ENCODE measurements at places on chromosomes 3 and 15.

DNA sequence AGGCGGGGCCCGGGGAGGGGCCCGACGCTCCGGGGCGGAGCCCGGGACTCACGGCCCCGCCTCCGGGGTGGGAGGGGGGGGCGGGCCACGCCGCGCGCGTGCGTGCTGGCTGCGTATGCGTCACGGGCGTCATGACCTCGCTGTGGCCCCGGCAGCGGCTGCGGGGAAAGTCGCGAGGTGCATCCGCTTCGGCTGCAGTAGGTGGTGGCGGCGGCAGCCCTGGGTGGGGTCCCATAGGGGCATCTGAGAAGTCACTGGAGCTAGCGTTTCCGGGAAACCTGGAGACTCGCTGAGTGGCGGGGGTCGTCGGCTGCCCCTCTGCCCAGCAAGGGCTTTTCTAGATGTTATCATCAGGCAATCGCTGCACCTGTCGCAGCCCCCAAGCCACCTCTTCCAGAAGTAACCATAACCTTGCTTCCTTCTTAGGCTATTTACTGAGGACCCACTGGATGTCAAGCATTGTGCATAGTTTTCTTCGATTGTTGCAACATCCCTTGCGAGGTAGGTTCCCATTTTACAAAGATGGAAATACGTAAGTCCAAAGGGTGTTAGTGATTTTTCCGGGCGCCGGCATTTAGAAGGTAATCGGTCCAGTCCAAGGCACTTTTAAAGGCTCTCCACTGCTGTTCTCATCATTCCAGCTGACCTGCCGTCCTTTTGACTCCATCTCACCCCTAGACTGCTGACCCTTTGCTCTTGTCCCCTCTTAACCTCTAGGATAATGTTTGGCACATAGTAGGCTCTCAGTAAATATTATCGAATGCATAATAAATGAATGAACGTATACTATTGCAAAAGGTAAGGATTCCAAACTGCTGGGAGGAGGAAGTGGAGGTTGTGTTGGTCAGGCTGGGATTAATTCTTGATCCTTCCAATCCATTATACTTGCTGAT is at the start of gene GDPGP1:
Gene GDPGP1 (plus strand): TSS at position 114 of the 893 bp plus-strand sequence. CDS start 6,700 bp downstream, outside the sequence.
- peak within 1 kb of the TSS; percentile 77 for H3K4me3 ChIP-seq
- peaks cover 45% of the 10 kb centered on the region for H3K4me1 ChIP-seq
- no peak for DNase-seq
- no peaks in the 10 kb centered on the region for H3K27me3 ChIP-seq
- peak within 1 kb of the TSS; percentile 96 for H3K27ac ChIP-seq
- peaks cover 7% of the 10 kb centered on the region for H3K36me3 ChIP-seq

GRCh38 chr15:43277231-43277823 is 10.6 kb upstream of the TGM5 start:
- no peak overlapping the region for H3K4me3 ChIP-seq
- H3K27ac ChIP-seq: no peak overlapping the region
- no peak for DNase-seq
- no peaks in the 10 kb centered on the region for H3K36me3 ChIP-seq

DNA sequence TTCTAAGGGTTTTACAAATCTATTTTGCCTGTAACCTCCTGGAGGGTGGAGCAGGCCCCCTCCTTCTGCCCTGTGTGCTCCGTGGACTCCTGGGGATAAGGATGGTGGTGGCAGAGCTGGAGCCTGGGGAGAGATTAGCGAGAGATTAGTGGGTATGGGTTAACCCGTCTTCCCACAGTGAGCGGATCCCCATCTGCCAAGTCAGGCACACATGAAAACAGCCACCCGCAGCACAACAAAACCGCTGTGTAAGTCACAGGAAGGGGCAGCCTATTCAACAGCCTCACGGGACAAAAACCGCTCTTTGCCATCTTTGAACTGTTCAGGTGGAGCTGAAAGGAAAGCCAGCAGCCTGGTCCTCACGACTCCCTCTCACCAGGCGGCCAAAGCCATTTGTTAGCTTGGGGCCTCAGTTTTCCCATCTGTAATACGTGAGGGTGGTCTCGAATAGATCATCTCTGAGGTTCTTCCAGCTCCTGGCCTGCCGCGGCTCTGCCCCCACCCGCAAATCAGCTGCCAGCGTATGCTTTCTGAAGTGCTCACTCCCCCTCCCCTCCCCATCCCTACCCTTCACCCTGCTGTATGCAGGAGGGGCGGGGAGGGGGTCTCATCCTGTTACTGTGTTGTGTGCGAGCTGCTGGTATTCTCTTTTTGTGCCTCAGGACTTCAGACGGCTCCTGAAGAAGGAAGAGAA is 43.6 kb downstream of the PDIA5 start:
- no peaks in the 10 kb centered on the region for H3K36me3 ChIP-seq
- no peaks in the 10 kb centered on the region for H3K4me1 ChIP-seq
- no peak overlapping the region for H3K27ac ChIP-seq
- H3K4me3 ChIP-seq: no peak overlapping the region

GRCh38 chr3:170670504-170670903 is 84.6 kb upstream of the SLC7A14 start:
- DNase-seq: no peak
- H3K27ac ChIP-seq: no peak overlapping the region
- no peaks in the 10 kb centered on the region for H3K36me3 ChIP-seq

DNA sequence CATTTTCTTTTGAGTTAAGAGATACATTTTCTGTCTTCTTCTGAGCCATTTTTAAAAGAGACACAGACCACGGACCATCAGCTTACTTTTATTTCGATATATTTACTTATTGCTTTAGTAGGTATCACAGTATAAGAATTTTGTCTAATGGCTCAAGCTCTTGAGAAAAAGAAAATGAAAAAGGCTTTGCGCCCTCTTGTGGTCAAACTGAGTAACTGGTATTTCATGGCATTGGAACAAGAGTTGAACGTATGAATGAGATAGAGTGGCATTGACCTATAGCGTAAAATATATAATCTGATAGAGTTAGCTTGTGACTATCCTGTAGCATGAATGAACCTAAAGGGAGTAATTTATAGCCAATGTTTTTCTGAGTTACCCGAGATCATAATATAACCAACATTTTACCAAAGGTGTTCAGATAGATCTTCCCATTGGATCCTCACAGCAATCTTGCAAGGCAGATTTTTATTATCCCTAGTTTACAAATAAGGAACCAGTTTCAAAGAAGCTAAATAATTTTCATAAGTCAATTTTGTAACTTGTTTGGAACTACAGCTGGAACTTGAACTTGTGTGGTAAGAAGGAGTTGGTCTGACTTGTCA is 154.6 kb downstream of the POLR2M start:
- DNase-seq: no peak
- H3K4me3 ChIP-seq: no peak overlapping the region
- H3K27ac ChIP-seq: no peak overlapping the region
- no peaks in the 10 kb centered on the region for H3K27me3 ChIP-seq
- no peaks in the 10 kb centered on the region for H3K4me1 ChIP-seq

All from effector memory CD4-positive, alpha-beta T cell (primary cell).